MM.1S (cell line): ENCODE measurements at places on chromosomes 16 and 17.
A peak's percentile ranks its signal among the peaks of the same experiment; 100 is the strongest.

DNA sequence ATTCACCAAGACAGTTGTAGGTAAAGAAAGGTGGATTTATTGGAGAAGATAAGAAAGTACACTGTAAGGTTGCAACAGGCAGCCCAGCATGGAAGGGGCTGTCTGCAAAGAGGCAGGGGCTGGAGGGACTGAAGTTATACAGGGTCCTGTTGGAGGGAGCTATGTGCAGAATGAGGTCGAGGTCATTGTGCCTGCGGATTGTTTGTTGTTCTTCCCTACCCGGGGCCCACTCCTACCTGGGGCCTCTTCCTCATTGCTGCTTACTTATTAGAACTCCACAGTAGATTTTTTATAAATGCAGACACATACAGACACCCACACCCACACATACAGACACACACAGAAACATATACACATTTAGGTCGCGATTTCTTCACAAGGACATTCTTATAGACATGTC, 466.2 kb downstream of the MAF start:
- no peak for DNase-seq

DNA sequence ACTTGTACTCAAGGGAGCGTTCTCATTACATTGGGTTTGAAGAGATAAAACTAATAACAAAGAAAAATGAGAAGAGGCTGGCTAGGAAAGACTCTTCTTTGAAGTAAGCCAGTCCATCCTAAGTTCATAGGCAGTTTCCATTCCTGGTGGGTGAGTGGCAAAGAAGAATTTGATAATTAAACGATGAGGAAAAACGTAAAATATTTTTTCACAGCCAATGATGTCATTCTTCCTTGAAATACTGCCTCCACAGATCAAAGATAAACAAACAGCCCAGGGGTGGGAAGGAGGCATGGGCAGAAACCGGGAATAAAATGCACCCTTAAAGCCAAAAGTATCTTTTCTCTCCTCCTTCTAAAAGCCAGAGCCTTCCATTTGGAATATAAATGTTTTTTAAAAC, 346.6 kb downstream of the PMP22 start:
- DNase-seq, result no peak

DNA sequence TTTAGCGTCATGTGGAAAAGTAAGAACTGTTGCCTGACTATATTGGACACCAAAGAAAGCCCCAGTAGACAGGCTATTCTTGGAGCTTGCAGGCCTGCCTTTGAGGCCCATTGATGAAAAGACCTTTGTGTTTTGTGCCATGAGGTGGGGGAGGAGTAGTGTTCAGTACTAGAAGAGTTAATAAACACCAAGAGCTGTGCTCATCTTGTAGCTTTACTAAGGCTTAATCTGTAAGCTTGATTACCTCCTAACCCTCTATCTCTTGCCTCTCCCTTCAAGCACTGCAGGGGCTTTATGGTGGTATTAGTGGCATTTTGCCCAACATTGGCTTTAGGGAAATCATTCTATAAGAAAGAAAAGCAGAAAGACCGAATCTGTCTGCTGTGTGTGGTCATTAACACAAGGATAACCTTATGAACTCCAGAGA, 220.2 kb upstream of the TBX2 start:
- no peak for DNase-seq

DNA sequence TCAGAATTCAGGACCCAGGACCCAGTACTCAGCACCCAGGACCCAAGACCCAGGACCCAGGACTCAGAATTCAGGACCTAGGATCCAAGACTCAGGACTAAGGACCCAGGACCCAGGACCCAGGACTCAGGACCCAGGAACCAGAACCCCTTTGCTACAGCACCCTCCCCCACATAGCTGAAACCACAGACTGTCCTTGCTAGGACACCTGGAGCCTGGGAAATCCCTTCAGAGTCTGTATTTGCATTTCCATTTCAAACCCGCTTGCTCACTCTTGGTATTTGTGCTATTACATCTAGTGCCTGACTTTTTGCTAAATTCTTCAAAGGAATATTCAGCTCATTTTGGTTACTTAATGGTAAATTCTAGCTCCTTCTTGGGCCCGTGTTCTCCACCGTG, 275.8 kb upstream of the MAF start:
- peak; percentile 56 for DNase-seq

DNA sequence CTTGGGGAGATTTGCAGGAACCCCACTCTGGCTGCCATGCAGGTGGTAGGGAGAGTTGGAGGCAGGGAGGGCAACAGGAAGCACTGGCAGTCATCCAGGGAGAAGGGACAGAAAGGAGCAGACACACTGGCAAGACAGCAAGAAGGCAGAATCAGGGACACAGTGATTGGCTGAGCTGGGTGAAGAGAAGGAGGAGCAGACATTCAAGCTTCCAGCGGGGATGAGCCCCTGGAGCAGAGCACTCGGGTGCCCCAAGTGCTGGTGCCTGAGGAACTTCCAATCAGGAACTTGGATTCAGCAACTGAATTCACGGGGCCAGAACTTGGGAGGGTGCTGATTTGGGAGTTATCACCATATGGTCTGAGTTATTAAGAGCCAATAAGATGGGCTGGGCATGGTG, 6.3 kb upstream of the ITGA3 start:
- DNase-seq, result no peak

GRCh38 chr17:19242926-19243325, 5.8 kb downstream of the EPN2 start:
- DNase-seq, result no peak

GRCh38 chr16:76318565-76318964, 41.4 kb downstream of the CNTNAP4 start:
- no peak for DNase-seq

DNA sequence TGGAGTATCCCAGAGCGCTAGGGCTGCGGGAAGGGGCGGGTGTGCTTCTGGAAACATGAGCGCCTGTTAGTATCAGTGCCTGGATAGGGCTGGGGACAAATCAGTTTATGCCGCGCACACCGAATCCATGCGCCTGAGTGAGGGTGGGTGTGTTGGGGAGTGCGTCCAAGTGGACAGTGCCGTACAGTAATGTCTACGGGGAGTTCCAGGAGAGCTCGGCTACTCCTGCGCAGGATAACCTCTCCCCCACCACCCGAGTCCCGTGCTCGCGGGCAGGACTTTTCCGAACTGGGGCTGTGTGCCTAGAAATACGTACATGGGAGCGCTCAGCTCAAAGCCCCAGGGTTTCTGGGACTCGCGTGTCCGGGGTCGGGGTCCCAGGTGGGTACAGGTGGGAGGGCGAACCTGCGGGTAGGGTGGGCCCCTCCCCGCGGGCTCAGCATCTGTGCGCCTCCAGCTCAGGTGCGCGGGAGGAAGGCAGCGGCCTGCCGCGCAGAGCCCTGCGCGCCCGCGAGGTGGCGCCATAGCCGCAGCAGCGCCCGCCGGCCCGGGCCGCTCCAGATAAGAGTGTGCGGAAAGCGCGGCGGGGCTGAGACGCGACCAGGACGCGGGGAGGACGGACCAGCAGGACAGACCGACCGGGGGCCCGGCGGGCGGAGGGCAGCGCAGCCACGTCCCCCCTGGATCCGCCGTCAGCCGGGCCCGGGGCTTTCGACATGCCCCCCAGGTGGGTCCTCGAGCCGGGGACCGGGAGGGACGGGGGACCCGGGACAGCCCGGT, at the start of gene HIC1:
HIC1 (plus strand) TSS at position 592 of the 780 bp plus-strand sequence. CDS start 1,588 bp downstream, outside the sequence.
- DNase-seq, result peak; percentile 75

DNA sequence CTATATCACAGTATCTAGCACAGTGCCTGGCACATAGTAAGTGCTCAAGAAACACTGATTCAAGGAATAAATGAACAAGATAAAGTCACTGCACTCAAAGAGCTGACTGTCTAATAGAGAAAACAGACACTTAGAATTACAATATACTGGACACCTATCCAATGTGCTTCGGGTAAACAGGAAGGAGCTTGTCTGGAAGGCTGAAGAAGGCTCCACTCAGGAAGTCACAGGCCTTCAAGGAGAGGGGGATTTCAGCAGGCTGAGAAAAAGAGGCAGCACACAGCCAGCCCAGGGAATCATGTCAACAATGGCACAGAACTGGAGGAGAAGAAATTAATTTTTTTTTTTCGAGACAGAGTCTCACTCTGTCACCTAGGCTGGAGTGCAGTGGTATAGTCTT, 9.7 kb upstream of the IL4R start:
- DNase-seq, result no peak

- no peak for DNase-seq
Measured at GRCh38 chr17:83006515-83007455, 72.6 kb upstream of the METRNL start.

- DNase-seq, result no peak
Measured at GRCh38 chr17:70871180-70871818, 702.0 kb downstream of the KCNJ2 start.

DNA sequence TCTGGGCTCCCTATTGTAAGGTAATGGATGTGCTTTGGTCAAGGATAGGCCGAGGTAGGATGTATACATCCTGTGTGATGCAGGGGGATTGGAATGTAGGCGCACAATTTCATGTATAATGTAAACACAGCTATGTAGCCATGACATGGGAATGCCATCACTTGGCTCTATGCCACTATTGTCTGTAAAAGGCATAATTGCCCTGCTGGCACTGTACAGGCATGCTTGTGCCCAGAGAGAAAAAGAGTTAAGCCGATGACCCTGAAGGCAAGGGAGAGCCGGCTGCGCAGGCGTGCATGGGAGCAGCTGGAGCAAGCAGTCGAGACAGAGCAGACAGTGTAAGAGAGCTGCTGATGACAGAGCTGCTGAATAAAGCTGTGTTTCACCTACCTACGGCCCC, 212.5 kb upstream of the CPHXL start:
- no peak for DNase-seq

- no peak for DNase-seq
Measured at GRCh38 chr17:14329900-14330491, 29.1 kb downstream of the HS3ST3B1 start.

DNA sequence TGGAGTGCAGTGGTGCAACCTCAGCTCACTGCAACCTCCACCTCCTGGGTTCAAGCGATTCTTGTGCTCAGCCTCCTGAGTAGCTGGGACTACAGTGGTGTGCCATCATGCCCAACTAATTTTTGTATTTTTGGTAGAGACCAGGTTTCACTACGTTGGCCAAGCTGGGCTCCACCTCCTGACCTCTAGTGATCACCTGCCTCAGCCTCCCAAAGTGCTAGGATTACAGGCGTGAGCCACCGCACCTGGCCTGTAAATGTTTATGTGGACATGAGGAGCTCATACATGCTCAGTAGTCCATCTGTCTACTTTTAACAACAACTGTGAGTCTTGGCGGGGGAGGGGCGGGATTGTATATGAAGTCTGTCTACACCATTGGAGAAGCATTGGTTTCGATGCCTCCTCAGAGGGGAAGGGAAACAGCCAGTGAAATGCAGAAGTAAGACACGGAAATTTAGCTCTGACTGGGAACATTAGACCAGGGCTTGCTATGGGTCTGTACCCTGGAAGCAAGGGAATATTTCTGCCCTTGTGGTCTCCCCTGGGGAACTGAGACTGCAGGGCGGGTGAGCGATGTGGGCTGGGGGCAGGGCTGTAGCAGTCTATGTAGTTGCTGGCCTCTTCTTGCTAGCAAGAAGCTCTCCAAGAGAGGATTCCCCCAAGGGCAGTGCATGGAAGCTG, 9.3 kb downstream of the NUBP1 start:
- DNase-seq, result no peak

DNA sequence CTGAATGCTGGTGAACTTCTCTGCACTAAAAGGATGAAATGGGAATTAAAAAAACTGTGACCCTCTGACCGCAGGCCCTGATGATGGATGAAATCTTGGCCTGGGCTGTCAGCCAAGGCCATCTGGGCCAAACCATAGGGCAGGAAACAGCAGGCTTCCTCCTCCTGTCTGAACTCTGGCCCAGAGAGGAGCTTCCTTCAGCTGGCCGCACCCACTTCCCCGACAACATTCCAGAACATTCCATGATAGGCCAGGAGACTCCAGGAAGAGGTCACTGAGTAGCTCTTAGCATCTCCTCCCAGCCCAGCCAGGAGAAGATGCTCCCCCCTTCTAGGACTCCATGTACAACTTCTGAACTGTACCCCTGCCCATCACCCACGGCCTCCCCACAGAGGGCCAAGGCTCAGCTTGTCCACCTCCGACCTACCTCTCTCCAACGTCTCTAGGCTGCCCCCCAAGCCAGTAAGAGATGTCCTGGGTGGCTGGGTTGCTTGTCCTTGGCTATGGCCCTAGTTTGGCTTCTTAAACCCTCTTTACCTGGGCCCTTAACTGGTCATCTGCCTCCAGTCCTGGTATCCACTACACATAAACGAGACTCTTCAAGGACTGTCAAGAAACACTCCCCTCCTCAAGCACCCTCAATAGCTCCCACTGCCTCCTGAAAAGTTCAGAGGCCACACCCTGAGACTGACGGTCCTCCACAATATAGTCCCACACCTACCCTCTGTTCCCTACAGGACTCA, 1.7 kb downstream of the RPH3AL start:
- DNase-seq, result no peak

- no peak for DNase-seq
Measured at GRCh38 chr17:77814091-77814772, 144.3 kb upstream of the TNRC6C start.

- no peak for DNase-seq
Measured at GRCh38 chr16:49643429-49644144, 212.3 kb downstream of the ZNF423 start.

GRCh38 chr17:19288453-19288852, 51.3 kb downstream of the EPN2 start:
- DNase-seq, result no peak

- no peak for DNase-seq
Measured at GRCh38 chr17:64625541-64625940, 36.6 kb downstream of the SMURF2 start.

GRCh38 chr16:79451196-79451816, 149.2 kb downstream of the MAF start:
- peak; percentile 75 for DNase-seq

GRCh38 chr16:57469917-57470470, 7.5 kb downstream of the POLR2C start:
- no peak for DNase-seq

DNA sequence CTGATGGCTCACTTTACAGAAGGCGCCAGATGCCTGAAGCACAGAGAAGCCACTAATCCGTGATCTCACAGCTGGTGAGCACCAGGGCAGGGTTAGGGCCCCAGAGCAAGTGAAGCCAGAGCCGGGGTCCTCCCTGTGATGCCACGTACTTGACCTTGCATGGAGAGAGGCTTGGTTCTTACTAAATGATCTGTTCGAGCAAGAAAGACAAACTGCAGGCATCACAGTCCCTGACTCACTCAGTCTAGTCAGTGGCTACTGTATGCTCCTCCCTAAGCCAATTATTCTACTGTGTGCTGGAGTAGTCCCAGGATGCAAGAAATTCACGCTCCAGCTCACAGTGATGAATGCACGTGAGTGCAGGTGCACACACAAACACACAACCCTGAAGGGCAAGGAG, 55.4 kb downstream of the SDK2 start:
- DNase-seq, result no peak

DNA sequence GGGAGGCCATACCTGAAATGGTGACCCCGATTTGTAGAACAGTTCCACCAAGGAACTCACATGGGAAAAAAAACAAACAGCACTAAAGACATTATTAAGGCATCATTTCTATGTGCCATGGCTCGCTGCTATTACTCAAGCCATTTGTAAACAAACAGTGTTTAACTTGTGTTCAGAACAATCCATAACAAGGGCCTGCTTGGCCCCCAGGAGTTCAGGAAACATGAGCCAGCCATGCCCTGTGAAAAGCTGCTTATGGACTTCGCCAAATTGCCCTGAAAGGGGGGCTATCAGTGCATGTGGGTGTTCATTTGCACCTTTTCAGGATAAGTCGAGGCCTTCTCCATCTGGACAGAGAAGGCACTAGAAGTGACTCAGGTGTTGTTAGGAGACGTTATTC, 8.0 kb downstream of the POLR3K start:
- DNase-seq, result no peak
